ENCODE measurements at places on chromosomes 2 and 18. TPM values are rescaled to one million over a fixed set of nuclear protein-coding genes. Genes with fewer than 3 reads are reported as not detected.

DNA sequence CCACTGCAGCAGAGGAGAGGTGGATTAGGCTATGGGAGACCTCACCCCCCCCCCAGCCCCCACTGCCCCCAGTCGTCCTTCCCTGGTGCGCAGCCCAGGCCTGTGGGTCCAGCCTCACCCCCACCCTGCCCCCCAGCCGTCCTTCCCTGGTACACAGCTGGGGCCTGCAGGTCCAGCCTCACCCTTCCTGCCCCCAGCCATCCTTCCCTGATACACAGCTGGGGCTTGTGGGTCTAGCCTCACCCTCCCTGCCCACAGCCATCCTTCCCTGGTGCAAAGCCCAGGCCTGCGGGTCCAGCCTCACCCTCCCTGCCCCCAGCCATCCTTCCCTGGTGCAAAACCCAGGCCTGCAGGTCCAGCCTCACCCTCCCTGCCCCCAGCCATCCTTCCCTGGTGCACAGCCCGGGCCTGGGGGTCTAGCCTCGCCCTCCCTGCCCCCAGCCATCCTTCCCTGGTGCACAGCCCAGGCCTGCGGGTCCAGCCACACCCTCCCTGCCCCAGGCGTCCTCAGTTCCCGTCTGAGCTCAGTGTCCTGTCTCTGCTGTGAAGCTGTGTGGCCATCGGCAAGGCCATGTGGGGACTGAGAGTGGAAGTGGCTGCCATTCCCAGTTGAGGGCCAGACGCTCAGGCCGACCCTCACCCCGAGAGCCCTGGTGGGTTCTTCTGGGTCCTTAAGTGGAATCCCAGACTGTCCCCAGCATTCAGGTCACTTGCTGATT, 86.8 kb upstream of the SNTG2 start:
- no peak for DNase-seq

Gene CEP192
- total RNA-seq = 25.8 TPM

GRCh38 chr2:45315861-45316260, 295.2 kb downstream of the SRBD1 start:
- DNase-seq = peak; percentile 20

DNA sequence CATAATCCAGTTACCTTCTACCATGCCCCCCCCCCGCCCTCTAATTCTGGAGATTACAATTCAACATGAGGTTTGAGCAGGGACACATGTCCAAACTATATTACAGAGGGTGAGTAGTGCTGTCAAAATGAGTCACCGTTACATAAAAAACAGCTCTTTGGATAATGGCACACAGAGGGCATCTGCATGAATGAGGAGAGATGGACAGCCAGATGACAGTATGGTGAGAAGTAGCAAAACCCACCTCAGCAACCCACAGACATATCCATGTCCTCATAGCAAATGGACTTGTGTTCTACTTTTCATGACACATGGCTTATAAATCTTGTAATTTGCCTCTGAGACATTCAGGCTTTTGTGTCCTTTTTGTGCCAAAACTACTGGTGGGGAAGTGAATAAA, 132.0 kb downstream of the EML6 start:
- peak; percentile 59 for DNase-seq

GRCh38 chr2:33873076-33873605, 274.0 kb upstream of the FAM98A start:
- no peak for DNase-seq

GRCh38 chr18:36589857-36590543, 238.8 kb downstream of the TPGS2 start:
- DNase-seq = peak; percentile 70

DNA sequence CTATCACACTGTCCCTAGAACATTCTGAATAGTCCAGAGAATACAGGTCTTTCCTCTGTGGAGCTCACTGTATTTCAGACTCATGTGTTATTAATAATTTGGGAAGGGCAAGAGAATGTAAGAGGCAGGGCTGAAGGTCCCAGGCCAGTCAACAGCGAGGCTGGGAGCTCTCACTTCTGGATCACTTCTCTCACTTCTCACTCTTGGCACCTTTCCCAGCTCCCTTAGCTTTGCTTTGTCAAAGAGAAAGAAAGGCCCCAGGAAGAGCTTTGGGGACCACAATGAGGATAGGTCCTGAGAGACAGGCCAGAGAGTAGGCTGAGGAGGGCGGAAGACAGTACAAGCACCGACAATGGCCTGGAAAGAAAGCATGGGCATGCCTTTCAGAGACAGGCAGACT, 11.2 kb downstream of the EFR3B start:
- no peak for DNase-seq

- no peak for DNase-seq
Observed at GRCh38 chr2:44946372-44947027, 5.0 kb downstream of the SIX3 start.

Gene CYB5A
- 53.2 TPM for total RNA-seq

- peak; percentile 14 for DNase-seq
Observed at GRCh38 chr2:227280895-227281294, 44.2 kb upstream of the MFF start.

- peak; percentile 46 for DNase-seq
Observed at GRCh38 chr2:61949714-61950560, 44.5 kb downstream of the COMMD1 start.

- no peak for DNase-seq
Observed at GRCh38 chr2:96962567-96963203, 23.7 kb downstream of the FAM178B start.

- DNase-seq = no peak
Observed at GRCh38 chr2:236955521-236956030, 130.1 kb upstream of the COPS8 start.

GRCh38 chr18:5542515-5543035, 1.2 kb downstream of the EPB41L3 start:
- DNase-seq = no peak

DNA sequence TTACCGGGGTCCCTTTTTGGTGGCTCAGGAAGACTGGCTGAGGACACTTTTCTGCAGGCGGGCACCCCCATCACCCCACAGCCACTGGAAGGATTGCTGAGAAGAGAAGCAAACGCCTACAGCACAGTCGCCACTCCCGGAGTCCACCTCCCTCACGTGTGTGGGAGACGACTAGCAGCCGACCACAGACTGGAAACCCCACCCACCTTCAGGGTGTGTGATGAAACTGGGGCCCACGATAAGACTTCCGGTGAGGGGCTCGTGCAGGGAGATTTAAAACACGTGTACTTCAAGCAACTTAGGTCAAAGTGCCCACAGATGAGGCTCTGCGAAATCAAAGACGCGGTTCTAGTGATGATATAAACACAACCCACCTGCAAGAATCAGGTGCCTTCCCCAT, 26.3 kb downstream of the MBP start:
- DNase-seq = no peak

DNA sequence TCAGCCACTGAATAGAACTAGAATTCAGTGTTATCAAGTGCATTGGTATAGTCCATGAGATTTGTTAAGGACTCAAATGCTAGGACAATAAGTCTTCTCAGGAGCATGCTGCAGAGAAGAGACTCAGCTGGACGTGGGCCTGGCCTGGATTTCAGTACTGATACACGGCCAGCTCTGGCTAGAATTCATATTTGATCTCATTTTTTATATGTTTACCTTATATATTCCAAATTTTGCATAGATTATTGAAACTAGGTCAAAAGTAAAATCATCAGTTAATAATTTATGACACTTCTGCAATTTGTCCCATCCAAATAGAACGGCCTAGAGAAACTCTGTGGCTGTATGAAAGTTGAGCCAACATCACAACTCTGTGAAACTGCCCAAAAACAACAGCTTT, 262.0 kb downstream of the DLGAP1 start:
- DNase-seq = peak; percentile 1

Measured in bronchial epithelial cell (primary cell).